ENCODE measurements at places on chromosomes 11 and 22. TPM values are rescaled to one million over a fixed set of nuclear protein-coding genes. Genes with fewer than 3 reads are reported as not detected.

DNA sequence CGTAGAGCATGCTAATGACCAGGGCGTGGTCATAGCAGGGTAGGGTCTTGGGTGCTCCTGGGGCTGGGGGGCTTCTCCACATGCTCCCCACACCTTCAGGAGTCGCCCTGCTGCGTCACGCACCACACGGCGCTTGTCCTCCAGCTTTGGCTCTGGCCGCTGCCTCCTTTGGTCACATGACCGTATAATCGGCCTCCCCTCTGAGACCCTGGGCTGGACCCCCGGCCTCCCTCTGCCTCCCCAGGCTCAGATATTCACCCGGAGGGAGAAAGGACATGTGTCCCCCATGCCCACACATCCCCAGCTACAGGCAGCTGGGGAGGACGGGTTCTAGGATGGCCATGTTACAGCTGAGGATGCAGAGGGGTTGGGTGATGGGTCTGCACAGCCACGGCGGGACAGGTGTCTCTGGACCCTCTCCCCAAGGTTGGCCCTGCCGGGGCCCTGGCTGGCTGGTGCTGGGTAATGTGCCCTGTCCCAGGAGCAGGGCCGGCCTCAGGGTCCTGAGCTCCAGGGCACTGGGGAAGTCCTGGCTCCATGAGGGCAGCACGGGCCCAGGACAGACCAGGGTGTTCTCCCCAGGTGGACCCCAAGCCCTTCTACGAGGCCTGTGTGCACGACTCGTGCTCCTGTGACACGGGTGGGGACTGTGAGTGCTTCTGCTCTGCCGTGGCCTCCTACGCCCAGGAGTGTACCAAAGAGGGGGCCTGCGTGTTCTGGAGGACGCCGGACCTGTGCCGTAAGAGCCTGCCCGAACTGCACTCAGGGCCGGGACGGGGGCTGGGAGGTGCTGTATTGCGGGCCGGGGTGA lies 14.5 kb downstream of the MUC2 start:
- H3K36me3 ChIP-seq, result no peaks in the 10 kb centered on the region
- no peaks in the 10 kb centered on the region for H3K4me1 ChIP-seq

DNA sequence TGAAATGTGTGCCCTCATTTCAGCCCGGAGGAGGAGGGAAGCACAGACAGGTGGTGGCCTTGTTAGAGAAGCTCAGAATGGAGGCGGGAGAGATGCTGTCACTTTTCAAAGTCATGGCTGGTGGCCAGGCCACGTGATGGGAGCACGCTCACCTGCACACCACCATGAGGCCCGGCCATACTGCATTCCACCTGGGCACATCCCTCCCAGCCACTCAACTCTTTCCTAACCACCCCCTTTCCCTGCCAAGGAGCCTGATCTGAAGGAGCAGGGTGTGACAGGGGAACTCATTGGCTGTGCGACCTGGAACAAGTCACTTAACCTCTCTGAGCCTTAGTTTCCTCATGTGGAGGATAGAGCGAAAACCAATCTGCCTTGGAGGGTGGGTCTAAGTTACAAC lies 364.5 kb downstream of the CTTN start:
- no peaks in the 10 kb centered on the region for H3K4me1 ChIP-seq
- DNase-seq, result no peak
- no peak overlapping the region for H3K27ac ChIP-seq
- no peaks in the 10 kb centered on the region for H3K27me3 ChIP-seq

DNA sequence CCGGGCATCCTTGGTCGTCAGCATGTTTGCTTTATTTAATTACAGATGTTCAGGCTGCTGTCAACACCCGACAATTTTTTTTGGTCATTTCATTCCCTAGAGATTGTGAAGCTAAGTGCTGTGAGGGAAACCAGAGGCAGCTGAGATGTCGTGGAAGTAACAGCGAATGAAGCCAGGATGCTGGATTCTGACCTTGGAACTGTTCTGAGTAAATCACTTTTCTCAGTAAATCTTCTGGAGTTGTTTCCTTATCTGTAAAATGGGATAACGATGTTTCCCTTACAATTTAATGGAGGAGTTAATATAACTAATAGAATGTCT lies 390 bp upstream of the CKAP5 start:
- peak overlapping the region; percentile 82 for H3K4me3 ChIP-seq
- H3K27me3 ChIP-seq, result no peaks in the 10 kb centered on the region
- DNase-seq, result no peak
- no peaks in the 10 kb centered on the region for H3K4me1 ChIP-seq

DNA sequence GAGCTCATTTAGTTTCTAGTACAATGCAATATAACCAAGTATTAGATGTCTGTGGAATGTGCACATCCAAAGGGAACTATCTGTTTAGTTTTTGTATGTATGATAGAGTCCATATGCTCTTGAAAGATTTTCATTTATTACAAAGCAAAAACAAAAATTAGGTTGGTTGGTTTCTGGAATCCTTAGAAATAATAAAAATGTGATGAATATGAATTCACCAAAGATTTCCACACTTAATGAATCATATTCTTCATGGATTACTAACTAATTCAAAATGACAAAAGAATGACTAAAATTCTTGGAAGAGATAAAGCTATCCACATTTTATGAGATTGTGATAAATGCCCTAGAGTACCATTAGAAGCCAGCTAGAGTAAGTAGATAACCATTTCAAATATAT lies 261.1 kb downstream of the SBF2 start:
- H3K27ac ChIP-seq, result no peak overlapping the region
- H3K4me1 ChIP-seq, result peaks cover 2% of the 10 kb centered on the region
- H3K4me3 ChIP-seq, result no peak overlapping the region

DNA sequence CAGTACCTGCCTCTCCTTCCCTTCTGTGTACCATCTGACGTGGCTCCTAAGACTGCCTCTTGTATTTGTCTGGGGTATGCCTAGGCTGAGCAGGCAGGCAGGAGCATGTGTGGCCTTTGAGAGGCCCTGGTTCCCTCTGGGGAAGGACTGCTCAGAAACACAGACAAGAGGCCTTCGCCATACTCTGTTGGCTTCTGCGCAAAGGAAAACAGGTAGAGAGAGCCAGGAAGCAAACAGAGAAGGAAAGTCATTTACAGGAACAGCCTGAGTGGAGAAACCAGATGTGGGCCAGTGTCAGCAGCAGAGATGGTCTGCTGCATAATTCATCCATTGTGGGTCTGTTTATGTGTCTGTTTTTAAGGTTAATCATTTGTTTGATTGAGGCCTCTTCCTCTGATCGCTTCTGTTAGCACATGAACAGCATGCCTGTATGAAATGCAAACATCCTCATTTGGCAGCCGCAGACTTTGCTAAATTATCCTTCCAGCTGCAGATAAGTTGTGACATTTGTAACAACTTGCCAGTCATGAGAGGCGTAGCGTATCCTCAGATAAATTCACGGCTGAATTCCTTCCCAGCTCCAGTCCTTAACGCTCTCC lies 119.4 kb downstream of the GALNT18 start:
- no peaks in the 10 kb centered on the region for H3K27me3 ChIP-seq
- H3K36me3 ChIP-seq, result no peaks in the 10 kb centered on the region
- no peak overlapping the region for H3K27ac ChIP-seq
- no peaks in the 10 kb centered on the region for H3K4me1 ChIP-seq

DNA sequence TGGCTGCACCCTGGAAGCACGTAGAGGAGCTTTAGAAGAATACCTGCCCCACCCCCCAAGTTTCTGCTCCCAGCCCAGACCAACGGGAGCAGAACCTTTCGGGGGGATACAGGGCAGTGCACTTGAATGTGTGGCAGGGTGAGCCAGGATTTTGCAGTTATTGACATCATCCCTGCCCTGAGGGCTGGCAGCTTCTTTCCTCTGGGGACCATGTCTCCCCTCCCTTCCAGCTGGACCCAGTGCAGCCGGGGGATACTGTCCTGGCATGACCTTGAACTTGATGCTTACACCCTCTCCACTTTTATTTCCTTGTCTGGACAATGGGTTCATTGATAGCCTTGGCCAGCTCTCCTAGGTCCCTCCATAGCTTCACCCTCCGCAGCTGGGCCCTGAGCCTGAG lies 4.1 kb upstream of the CABP7 start:
- H3K4me3 ChIP-seq, result no peak overlapping the region
- H3K36me3 ChIP-seq, result no peaks in the 10 kb centered on the region
- peaks cover 17% of the 10 kb centered on the region for H3K27me3 ChIP-seq

DNA sequence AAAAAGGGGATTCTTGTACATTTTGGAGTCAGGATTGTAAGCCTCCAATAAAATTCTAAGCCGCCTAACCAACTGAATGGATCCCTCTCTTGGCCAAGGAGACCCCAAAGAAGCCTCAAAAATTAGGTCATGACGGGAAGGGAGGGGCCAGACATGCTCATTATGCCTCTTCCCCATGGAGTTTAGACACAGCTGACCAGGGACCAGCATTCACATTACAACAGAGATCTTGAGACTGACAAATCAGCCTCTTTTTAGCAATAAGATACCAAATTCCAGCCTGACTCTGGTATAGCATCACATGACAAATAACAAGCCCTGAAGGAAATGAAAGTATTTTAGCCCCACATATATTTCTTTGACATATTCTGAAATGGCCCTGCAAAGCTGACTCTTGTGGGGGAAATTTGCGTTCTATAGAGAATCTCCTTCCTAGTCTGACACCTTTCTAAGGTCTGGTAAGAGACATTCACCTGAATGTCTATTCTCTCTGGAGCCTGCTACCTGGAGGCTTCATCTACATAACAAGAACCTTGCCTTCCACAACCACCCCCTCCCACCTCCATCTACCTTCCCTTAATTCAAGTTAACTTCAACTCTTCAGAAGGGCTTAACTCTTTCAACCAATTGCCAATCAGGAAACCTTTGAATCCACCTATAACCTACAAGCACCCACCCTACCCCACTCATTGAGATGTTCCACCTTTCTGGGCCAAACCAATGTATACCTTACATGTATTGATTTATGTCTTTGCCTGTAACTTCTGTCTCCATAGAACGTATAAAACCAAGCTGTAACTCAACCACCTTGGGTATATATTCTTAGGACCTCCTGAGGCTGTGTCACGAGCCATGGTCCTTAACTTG lies 10.3 kb downstream of the GAL start:
- peaks cover 4% of the 10 kb centered on the region for H3K27me3 ChIP-seq
- H3K36me3 ChIP-seq, result no peaks in the 10 kb centered on the region
- DNase-seq, result no peak
- no peak overlapping the region for H3K4me3 ChIP-seq

DNA sequence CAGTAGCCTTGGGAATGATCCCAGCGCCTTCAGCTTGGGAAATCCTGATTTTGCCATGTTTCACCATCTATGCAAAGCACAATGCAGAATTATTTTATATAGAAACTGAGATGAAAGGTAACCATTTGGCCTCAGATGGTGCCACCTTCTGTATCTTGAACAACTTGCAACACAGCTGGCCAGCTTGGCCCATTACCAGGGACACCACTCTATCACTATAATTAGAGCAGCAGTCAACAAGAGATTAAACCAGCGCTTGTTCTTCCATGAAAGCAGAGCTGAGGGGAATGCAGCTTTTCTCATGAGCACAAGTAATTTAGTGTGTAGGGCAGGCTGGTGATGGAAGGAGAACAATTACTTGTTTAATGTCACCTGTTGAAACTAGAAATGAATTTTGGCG lies 6.7 kb upstream of the ZDHHC13 start:
- peaks cover 18% of the 10 kb centered on the region for H3K27me3 ChIP-seq
- DNase-seq, result no peak
- no peak overlapping the region for H3K27ac ChIP-seq
- H3K4me3 ChIP-seq, result no peak overlapping the region

DNA sequence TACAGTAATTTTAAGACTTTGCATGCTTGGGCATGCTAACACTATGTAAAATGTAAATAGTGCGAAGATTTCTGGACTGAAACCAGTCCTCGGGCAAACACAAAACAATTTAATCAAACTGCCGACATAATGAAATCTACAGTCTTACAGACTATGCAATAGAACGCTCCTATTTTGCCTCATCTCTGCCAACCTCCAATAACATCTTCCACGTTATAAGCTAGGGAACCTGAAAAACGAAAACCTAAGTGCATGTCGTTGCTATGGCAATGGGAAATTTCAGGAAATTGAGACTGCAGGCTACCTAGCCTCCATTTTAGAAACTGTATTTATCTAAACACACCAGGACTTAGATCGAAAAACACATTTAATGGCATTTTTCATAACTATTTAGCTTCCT lies 1.1 kb downstream of the CSTF3 start:
- H3K4me1 ChIP-seq, result peaks cover 2% of the 10 kb centered on the region
- peak overlapping the region; percentile 83 for H3K27ac ChIP-seq
- DNase-seq, result peak; percentile 60
- no peaks in the 10 kb centered on the region for H3K36me3 ChIP-seq
- H3K4me3 ChIP-seq, result peak overlapping the region; percentile 69
- no peaks in the 10 kb centered on the region for H3K27me3 ChIP-seq

The EXPH5 gene
- 11.2 TPM for total RNA-seq

The APOBEC3A gene
- not detected for total RNA-seq

The MMP1 gene
- total RNA-seq, result 28.5 TPM
